ENCODE measurements at places on chromosomes 13 and 19.
A peak's percentile ranks its signal among the peaks of the same experiment; 100 is the strongest.

DNA sequence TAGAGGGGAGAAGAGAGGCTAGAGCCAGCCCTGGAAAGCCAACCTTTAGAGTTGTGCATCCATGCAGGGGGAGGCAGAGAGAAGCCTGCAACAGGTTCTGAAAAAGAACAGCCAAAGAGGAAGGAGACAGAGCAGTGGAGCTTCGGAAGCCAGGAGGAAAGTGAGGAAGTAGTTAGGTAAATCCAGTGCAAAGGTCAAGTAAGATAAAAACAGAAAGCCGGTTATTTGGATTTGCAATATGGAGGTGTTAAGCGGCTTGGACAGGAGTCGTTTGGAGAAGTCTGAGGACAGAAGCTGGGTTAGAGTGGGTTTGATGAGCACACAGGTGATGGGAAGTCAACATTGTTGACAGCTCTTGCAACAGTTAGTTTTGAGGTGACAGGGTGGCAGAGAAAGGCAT is 53.5 kb upstream of the FLT1 start:
- no peak for DNase-seq

- no peak for DNase-seq
These were observed 101.3 kb downstream of the KCNRG start for GRCh38 chr13:50116430-50116973.

GRCh38 chr13:44128552-44129001 is 245.0 kb upstream of the SERP2 start:
- DNase-seq: no peak

- DNase-seq: no peak
These were observed 641.0 kb upstream of the ARGLU1 start for GRCh38 chr13:107208889-107209288.

DNA sequence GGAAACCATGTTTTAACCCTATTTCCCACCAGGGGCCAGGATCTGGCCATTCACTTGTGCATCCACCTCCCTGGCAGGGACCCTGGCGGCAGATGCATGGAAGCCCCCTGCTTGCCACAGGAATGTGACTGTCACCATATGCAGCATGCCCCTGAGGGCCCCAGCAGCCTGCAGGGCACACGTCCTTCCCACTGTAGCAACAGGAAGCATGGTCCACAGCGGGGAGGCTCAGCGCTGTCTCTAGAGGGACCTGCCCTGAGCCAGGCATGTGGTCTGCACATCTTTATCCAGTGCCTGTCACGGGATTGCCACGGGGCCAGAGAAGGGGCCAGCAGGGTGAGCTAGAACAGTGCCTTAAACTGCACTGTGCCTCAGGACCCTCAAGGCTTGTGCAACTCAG is 34.9 kb upstream of the MCF2L start:
- DNase-seq: no peak

- no peak for DNase-seq
These were observed 245.1 kb downstream of the LMO7 start for GRCh38 chr13:75881109-75881775.

DNA sequence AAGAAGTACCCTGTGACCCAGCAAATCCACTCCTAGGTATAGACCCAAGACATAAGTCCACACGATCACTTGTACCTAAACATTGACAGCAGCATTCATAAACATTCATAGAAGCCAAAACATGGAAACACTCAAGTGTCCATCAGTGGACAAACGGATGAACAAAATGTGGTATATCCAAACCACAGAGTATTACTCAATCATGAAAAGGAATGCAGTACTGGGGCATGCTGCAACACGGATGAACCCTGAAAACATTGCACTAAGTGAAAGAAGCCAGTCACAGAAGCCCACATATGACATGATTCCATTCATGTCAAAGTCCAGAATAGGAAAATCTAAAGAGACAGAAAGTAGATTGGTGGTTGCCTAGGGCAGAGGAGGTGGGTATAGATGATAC is 22.8 kb upstream of the CCNE1 start:
- no peak for DNase-seq

- no peak for DNase-seq
These were observed 2.9 kb upstream of the LTBP4 start for GRCh38 chr19:40598121-40598917.

DNA sequence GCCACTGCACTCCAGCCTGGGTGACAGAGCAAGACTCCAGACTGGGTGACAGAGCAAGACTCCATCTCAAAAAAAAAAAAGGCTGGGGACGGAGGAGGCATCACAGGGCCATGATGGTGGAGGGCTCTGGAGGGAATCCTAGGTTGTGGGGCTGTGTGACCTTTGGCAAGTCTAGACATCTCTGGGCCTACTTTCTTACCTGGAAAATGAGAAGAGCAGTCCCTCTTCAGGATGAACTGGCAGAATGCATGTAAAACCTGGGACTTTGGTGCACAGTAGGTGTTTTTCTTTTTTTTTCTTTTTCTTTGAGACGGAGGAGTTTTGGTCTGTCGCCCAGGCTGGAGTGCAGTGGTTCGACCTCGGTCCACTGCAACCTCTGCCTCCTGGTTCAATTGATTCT is 13.7 kb downstream of the CIB3 start:
- DNase-seq: no peak

GRCh38 chr13:29594303-29594709 is 1.2 kb downstream of the SLC7A1 start:
- peak; percentile 8 for DNase-seq

DNA sequence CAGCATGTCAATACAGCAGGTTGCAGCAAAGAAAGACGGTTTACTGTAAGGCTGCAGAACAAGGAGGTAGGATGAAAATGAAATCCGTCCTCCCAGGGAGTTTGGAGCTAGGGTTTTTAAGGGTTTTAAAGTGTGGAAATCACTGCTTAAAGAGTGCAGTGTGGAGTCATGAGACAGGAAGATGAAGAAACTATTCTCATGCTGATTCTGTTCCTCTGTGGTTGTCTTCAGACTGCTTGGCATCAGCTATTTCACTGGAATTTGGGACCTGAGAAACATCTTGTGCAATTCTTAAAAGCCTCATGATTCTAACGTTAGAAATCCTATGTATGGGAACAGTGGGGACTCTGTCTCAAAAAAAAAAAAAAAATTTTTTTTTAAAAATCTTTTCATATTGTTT is 11.4 kb downstream of the ZNF331 start:
- DNase-seq: no peak

- no peak for DNase-seq
These were observed 24.5 kb downstream of the RDH8 start for GRCh38 chr19:10037809-10038208.

DNA sequence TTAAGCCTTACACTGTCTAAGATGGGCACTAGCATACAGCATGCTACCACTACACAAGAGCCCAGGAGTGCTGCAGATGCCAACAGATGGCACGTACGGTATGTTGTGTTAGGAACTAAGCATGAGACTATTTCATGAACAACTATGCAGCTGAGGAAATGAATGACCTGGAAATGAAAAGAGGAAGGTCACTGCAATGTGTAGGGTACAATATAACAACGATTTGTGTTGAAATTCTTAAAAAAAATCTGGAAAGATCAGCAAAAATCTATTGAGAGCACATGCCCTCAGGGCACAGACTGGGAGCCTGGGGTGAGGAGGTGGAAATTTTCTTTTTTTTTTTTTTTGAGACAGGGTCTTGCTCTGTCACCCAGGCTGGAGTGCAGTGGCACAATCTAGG is 14.4 kb downstream of the HAUS8 start:
- no peak for DNase-seq

- no peak for DNase-seq
These were observed 18.2 kb upstream of the DCUN1D2 start for GRCh38 chr13:113508521-113509254.

DNA sequence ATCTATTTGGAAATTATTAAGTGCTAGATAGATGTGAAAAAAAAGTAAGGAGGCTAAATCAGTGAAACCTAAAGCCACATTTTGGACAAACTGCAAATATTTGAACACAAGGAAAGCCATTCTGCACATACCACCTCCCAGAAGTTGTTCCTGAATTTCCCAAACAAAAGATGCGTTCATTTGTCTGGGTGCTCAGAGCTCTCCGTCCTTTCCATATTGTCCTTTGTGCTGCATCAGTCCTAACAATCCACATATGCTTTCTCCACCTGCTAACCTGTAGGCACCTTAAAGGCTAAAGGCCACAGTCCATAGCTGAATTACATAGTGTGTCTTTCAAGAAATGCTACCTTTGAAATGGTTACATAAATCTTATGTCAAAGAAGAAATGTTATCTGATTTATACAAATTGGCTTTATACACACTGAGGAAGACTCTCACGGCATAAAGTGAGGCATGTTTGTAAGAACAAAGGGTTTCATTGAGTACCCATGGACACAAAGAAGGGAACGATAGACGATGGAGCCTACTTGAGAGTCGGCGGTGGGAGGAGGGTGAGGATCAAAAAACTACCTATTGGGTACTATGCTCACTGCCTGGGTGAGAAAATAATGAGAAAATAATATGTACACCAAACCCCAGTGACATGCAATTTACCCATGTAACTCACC is 182.0 kb downstream of the RGCC start:
- no peak for DNase-seq

DNA sequence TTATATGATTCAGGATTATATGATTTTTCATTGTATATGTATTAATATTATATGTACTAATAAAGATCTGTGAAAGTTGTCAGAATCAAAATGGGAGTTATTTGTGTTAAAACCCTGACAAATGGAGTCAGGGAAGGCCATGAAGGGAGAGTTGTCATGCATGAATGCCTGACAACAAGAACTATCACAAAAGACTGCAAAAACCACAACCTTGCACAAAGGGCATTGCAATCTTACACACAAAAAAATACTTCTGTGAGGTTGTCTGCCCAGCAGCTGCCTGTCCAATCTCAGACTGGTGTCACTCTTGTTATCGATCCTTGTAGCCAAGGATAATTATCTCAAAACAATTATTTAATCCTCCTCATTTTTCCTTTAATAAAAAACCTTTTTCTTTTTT is 21.2 kb upstream of the RBM26 start:
- DNase-seq: no peak

GRCh38 chr19:12847159-12848139 is 9.1 kb downstream of the MAST1 start:
- DNase-seq: peak; percentile 70

GRCh38 chr19:18392417-18392816 is 5.0 kb downstream of the LRRC25 start:
- no peak for DNase-seq

DNA sequence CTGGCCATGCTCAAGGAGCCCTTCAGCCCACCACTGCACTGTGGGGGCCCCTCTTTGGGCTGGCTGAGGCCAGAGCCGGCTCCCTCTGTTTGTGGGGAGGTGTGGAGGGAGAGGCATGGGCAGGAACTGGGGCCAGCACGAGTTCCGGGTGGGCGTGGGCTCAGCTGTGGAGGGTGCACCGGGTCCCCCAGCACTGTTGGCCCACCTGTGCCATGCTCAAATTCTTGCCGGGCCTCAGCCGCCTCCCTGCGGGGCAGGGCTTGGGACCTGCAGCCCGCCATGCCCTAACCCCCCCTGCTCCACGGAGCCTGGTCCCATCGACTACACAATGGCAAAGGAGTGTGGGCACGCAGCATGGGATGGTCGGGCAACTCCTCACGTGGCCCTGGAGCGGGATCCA is 38.8 kb upstream of the TNFRSF19 start:
- no peak for DNase-seq

DNA sequence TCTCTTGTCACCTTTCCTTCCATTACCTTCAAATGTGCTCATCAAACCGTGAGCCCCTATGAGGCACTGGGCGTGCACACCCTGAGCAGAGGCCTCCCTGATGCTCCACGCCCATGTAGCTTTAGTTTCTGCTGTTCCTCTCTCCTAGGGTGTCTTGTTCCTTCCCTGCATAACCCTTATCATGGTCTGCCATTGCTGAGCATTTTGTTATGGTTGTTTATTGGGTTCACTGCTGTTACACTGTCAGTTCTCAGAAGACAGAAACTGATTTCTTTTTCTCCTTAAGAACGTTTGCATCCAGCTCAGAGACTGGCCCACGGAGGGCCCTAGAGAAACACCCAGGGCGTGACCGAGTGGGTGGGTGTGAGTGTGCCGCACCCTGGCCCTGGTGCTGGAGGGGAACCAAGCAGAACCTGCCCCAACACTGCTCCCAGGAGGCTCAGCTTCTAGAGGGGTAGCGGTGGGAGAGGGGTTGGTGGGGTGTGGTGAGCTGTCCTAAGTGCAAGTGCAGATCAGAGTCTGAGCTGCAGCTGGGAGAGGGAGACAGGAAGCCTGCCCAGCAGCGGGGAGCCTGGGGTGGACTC is 61.4 kb upstream of the URI1 start:
- DNase-seq: no peak

GRCh38 chr13:62629618-62630017 is 1214.0 kb upstream of the PCDH20 start:
- DNase-seq: no peak

GRCh38 chr13:67854990-67855389 is 624.9 kb upstream of the PCDH9 start:
- DNase-seq: no peak

- no peak for DNase-seq
These were observed 34.9 kb downstream of the KDM4B start for GRCh38 chr19:5003781-5004180.

DNA sequence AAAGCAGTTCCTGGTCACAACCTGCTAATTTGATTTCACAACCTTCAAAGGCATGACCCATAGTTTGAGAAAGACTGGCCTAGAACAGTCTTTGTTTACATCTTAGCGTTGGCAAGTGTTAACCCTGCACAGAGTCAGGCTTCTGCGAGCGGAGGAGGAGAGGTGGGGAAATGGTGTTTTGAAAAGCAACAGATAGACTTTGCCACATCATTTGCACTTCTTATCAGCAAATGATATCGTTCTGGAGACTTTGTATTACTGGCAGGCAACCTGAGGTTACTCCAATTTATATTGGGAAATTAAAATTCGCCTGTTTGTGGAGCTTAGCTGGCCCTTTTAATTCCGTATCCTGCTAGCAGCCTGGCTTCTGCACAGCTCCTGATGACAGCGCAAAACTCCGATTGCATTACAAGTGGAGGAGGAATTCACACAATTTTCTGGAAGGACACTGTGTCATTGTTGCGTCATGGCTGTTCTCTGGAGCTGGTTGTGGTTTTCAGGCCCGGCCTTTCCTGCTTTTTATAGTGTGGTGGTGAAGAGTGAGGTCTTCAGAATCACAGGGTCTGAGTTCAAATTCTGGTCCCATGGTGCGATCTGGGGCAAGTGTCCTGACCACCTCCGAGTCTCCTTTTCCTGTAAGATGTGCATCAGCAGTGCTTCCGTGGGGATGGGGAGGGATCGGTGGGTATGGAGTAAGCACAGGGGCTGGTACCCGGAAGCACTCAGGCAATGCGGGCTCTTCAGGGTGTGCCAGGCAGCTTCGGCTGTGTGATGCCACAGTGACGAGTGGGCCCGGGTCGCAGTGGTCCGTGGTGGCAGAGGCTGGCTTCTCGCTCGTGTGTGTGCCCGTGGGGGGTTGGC is 49.1 kb upstream of the EHD2 start:
- DNase-seq: no peak

All from stimulated activated CD8-positive, alpha-beta memory T cell treated with anti-CD3 and anti-CD28 coated beads, Interleukin-4, amount 100 ng/mL, for 4 hours (primary cell).